ENCODE measurements at places on chromosomes 16 and 17.

DNA sequence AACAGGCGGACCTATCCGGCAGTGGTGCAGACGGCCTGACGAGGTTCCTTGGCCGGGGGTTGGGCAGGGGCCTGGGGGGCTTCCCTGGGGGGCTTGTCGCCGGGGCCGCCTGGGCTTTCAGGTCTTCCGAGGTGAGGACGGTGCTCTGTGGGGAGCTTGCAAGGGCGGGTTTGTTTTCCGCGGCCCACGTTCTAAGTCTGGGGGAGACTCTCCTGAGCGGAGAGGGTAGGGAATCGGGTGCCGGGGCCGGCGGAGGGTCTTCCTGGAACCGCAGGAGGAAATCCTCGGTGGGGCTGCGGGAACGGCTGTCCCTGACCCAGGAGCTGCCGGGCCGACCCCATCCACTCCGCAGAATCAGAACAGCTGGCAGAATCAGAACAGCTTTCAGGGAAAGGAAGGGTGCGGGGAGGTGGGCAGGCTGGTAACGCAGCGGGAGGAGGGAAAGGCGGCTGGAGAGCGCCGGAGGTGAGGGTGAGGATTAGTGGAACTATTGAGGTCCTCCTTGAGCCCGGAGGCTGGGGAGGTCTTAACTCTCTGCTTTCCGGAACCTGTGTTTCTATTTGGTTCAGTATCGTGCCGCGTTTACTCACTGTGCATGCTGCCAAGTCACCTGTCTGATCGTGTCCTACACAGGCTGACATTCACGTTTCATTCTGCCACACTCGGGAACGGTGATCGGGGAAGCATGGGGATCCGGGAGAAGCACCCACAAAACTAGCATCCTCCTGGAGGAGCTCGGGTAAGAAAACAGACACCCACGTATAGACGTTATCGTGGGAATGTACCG is 28.9 kb downstream of the CPSF4L start:
- DNase-seq = no peak

DNA sequence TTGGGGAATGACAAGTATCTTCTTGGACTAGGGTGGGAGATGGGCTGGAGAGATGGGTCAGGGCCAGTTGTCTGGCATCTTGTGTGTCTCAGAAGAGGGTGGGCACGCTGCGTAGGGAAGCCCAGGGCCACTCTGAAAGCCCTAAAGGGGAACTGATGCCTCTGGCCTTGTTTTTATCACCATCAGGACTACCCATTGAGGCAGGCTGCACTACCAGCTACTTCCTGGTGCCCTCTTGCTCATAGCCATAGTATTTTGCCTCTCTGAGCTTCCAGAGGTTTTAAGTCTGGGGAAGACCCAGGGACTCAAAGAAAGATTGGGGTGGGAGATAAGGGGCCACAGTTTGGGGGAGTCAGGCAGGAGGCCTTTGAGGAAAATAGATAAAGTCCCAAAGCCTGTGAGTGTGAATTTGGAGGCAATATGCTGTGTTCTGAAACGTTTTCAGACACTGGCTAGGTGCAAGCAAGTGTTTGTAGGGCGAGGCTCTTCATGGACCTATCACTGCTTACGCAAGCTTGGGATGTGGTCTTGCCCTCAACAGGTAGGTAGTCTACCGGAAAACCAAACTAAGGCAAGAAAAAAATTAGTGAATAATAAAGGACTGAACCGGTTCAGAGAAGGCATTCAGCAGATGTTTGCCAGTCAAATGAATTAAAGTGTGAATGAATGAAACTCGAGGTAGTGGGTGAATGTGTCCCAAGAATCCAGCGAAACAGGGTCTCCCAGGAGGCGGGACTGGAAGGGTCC is 688 bp upstream of the ITGB3 start:
- no peak for DNase-seq

DNA sequence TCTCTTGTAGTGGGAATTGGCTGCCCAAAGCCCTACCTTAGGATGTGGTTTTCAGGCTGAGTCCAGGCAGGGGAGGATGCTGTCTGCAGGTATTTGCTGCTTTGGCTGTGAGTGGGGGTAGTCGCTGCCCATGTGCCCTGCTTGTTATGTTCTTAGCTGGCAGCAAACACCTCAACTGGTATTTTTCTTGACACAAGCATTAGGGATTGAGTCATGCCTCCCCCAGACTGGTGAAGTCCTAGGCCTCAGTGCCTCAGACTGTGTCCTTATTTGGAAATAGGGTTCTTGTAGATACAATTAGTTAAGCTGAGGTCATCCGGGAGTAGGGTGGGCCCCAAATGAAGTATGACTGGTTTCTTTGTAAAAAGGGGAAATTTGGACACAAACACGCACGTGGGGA is 808.3 kb upstream of the EEF2KMT start:
- DNase-seq = no peak

DNA sequence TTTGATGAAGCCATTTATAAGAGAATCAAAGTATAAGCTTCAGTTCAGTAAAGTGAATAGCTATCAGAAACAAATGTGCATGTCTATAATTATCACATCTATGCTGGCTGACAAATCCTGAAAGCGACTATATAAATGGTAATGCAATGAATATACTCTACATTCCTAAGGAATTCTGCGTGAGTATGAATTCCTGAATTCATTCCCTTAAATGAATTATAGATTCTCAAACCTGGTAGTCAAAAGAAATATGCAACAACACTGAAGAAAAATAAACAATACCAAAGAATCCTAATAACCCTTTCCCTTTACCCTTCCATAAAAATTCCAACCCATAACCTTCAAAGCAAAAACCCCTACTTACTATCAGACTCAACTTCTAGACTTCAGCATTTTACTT is 416.6 kb upstream of the PMFBP1 start:
- DNase-seq = no peak

DNA sequence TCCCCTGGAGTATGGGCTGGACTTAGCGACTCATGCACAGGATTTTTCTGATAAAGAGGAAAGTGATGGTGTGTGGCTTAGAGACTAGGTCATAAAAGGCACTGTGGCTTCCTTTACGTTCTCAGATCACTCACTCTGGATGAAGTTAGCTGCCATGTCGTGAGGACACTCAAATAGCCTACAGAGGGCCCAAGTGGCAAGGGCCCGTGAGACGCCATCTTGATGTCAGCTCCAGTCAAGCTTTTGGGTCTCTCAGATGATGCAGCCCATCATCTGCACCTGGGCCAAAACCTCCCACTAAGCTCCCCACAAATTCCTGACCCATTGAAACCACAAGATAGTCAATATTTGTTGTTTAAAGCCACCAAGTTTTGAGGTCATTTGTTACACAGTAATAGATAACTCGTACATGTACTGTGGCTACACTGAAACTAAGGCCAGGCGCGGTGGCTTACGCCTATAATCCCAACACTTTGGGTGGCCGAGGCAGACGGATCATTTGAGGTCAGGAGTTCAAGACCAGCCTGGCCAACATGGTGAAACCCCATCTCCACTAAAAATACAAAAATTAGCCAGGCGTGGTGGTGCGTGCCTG is 14.7 kb downstream of the ST6GALNAC2 start:
- no peak for DNase-seq

- no peak for DNase-seq
Measured at GRCh38 chr16:27333549-27333948, 19.8 kb downstream of the IL4R start.

DNA sequence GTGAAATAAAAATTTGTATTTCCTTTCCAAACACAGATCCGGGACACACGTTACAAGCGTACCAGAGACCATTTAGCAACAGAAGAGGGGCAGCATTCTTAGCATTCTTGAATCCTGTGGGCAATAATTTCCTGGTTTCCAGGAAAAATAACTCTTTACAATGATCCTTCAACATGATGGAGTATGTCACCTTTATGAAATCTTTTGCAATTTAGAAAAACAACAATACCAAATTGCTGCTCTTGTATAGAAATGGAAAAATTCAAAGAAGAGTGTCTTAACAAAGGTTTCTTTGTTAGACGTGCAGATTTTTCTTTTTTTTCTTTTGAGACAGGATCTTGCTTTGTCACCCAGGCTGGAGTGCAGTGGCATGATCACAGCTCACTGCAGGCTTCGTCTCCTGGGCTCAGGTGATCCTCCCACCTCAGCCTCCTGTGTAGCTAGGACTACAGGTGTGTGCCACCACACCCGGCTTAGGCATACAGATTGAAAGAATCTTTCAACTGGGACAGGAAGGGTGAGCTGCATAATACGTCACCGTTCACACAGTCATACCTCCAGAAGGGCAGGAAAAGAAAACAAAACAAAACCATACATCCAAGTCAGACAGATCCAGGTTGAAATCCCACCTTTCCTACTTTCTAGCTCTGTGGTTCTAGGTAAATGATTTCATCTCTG is 10.8 kb upstream of the GCSH start:
- DNase-seq = no peak

DNA sequence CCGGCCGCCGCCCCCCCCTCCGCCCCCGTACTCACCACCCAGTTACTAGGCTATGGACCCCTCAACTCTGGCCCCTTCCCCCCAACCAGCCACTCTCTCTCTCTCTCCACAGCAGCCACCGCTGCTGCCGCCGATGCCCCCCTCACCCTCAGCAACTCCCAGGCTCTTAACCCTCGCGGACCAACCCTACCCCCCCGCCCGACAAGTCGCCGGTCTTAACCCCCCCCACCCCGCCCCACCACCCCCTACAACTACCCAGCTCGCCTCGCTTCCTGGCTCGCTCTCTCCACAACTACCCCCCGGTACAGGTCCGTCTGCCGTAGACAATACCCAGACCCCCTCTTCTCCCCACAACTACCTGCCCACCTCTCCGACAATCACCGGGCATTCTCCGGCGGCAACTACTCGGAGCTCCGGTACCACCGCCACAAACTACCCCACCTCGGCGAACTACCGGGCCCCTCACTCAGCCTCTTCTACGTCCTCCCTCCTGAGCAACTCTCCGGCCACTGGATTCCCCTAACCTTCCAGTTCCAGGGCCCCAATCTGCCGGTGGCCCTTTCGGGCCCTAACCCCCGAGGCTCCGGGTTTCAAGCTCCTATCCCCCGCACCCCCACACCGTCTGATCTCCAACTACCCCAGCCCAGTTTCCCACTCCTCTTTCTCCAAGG is 702 bp downstream of the PHF23 start:
- no peak for DNase-seq

GRCh38 chr17:72511874-72512273 is 391.1 kb downstream of the SOX9 start:
- DNase-seq = no peak

DNA sequence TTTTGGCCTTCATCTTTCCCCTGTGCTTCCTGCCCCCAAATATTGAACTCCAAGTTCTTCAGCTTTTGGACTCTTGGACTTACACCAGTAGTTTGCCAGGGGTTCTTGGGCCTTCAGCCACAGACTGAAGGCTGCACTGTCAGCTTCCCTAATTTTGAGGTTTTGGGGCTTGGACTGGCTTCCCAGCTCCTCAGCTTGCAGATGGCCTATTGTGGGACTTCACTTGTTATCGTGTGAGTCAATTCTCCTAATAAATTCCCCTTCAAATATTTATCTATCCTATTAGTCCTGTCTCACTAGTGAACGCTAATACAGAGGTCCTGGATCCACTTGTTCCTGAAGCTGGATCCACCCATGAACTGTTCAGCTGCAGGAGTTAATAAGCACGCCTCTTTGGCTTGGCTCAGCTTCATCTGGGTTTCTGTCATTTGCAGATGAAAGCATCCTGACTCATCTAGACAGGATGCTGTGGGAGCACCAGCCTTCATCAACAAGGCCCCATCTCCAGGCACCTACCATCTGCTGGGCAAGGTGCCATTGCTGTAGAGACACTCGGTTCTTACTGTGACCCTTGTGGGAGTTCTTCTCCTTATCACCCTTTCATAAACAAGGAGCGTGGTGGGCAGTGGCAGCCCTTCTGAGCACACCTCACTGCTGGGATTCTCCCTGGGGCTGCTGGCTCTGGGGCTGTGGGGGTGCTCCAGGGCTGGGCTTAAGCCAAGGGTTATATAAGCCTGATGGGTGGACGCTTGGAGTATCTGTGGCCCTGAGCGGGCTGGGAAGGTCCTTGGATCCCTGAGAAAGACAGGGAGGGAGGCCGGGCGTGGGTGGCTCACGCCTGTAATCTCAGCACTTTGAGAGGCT is 23.1 kb downstream of the LAT start:
- no peak for DNase-seq

- DNase-seq = no peak
Measured at GRCh38 chr16:14641926-14642325, 9.2 kb downstream of the BFAR start.

- DNase-seq = no peak
Measured at GRCh38 chr17:42456223-42457106, 2.2 kb upstream of the ATP6V0A1 start.

- DNase-seq = no peak
Measured at GRCh38 chr16:71338632-71339031, 19.9 kb upstream of the CALB2 start.

GRCh38 chr16:19745286-19746010 is 27.4 kb downstream of the IQCK start:
- no peak for DNase-seq

GRCh38 chr17:66929591-66929990 is 34.9 kb upstream of the CACNG4 start:
- peak; percentile 10 for DNase-seq

GRCh38 chr17:40355123-40355803 is 9.3 kb downstream of the GJD3 start:
- no peak for DNase-seq

DNA sequence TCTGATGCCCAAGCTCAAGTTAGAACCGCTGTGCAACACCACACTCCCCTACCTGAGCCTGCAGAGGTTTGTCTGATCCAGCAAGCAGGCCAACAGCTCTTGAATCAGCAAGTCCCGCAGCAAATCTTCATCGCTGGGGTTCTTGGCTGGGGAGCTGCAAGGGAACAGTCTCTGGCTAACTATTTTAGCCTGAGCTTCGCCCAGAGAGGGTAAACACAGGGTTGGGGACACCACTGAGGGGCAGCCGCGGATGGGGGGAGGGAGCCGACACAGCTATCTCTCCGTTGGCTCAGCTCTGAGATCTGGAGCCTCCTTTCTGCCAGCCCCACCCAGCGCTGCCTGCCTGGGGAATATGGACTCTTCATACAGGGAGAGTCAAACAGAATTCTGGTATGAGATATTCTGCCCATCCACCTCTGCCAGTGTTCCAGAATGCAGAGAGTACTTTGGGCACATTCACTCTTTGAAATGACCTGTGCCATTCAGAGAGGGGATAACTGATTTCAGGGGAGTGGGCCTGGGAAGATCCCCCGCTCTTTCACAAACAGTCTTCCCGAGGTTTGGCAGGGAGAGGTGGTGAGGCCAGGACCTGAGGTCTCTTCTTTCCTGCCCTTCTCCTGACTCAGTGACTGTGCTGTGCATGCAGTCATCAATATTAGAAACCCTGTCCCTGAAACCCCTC is 7.4 kb downstream of the GIP start:
- DNase-seq = no peak

- DNase-seq = peak; percentile 95
Measured at GRCh38 chr16:75555213-75555706, 792 bp downstream of the TMEM231 start.

DNA sequence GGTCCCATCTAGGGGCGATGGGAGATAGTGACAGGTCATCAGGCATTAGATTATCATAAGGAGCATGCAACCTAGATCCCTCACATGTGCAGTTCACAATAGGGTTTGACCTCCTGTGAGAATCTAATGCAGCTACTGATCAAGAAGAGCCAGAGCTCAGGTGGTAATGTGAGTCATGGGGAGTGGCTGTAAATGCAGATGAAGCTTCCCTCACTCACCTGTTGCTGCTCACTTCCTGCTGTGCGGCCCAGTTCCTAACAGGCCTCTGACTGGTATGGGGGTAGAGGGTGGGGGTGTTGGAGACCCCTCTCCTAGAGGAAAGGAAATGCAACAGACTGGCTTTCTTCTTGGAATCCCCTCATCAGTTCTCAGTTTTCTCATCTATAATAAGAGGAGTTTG is 131.4 kb downstream of the CA10 start:
- DNase-seq = no peak

GRCh38 chr17:82791532-82791931 is 39.7 kb downstream of the TBCD start:
- DNase-seq = no peak

All from RWPE2 (cell line).